ENCODE measurements at places on chromosomes 12 and 14.

GRCh38 chr12:24045816-24046257, 96.4 kb upstream of the SOX5 start:
- DNase-seq: no peak

GRCh38 chr14:61187196-61187905, 93.8 kb downstream of the TMEM30B start:
- no peak for DNase-seq

DNA sequence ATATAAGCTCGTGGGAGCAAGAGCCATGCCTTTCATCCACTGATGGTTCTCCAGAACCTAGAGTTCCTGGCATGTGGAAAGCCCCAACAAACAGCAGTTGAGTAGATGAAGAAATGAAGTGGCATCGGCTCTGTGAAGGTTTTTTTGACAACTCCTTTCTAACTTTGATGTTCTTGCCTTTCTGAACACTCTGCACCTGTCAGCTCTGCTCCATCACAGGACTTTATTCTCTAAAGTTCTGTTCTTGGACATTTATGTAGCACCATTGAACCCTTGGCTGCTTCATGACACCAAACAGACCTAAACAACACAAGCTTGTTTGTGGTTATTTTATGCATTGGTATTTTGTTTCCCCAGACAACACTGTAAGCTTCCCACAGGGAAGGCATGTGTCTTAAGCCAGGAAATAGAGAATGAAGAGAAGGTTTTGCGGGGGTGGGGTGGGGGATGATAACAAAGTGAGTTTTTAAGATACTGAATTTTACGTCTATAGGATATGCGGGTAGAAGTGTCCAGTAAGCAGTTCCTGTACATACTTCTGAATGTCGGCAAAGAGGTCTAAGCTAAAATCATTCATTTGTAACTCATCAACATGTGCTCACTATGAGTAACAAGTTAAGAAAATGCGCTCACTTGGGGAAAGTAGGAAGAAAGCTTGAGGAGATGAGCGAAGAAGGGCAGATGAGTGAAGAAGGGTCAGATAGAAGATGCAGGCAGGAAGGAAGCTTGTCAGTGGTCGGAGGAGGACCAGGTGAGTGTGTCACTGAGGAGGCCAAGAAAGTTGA, 146.0 kb upstream of the PLEKHG7 start:
- no peak for DNase-seq

DNA sequence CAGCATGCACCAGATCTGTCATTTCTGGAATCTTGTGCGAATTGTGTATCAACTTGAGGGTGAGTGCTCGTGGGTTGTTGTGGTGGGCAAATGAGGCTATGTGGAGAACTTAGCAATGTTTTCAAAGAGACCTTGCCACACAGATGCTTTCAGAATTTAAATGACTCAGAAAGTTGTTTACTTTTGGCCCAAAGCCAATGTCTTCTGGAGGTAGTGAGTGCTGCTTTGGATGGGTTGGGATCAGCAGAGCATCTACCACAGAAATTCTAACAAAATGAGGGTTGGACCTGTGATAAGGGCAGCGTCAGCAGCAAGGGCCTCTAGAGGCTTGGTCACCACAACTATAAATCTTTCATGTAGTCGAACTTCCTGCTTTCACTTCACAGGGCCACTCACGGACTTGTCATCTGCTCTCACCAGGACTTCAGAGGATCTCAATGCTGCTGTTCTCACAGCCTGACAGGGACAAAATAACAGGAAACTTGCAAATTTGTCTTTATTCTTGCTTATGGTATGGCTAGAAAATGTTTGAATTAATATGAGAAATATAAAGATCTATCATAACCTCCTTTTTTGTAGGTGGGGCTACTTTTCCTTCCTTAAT, 111.4 kb downstream of the DACT1 start:
- no peak for DNase-seq

DNA sequence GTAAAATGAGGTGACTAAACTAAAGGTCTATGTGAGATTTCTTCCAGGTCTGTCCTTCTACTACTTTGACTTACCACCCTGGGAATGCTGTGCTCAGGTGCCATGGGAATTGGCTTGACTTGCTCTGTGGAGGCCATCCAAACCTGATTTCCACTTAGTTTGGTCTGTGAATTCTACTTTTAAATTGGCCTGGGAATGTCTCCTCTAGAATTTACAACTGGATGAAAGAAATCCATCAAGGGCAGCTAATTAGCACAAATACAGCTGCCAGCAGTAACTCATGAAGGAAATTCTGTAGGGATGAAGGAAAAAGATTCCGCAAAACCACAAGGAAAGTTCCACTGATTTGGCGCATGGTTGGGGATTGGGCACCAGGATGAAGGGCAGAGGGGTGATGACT, 31.7 kb upstream of the FRMD6 start:
- no peak for DNase-seq

GRCh38 chr14:68815298-68816182, 22.7 kb upstream of the ZFP36L1 start:
- DNase-seq: no peak

GRCh38 chr14:64856529-64857445, 22.9 kb downstream of the SPTB start:
- no peak for DNase-seq

DNA sequence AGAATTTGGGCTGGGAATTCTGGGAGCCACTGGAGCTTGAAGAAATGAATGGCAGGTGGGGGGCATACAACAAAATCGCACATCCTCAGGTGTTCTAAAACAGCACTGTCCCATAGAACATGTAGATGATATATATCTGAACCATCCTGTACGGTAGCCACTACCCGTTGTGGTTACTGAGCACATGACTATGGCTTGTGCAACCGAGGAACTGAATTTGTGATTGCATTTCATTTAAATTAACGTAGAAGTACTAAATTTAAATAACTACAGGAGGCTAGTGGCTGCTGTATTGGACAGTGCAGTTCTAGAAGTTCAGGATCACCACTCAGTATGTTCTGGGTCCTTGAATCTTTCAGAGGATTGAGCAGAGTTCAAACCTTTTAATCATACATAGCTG, 172.4 kb downstream of the PHETA1 start:
- no peak for DNase-seq

GRCh38 chr12:128959901-128960300, 106.6 kb downstream of the GLT1D1 start:
- DNase-seq: no peak

- DNase-seq: no peak
Observed at GRCh38 chr12:94707892-94708291, 57.5 kb upstream of the TMCC3 start.

DNA sequence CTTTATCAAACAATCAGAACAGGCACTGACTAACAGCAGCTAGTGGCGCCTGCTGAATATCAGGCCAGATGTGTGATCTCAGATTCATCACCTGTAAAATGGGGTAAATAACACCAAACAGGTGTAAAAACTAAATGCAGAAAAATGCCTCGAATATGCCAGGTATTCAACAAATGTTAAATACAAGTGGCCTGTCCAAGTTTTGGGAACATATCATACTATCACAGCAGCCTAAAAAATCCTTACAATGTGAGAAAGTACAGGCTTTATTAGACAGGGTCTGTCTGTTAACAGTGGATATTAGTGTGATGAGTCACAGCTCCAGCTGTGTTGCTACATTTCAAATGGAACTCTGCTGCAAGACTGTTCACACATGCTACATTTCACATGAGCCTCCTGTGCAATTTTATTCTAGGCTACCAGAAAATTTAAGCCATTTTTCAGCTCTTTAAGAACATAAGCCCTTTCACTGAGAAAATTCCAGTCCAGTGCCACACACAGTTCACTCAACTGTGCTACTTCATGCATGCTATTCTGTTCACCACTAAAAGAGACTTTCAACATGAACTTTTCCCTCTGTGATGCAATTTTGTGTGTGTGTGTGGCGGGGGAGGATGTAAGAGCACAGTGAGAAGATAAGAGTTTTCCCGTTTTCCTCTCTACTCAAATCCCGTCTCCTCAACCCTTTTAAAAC, 56.7 kb downstream of the MSRB3 start:
- DNase-seq: no peak

GRCh38 chr12:130204541-130204953, 42.3 kb downstream of the FZD10 start:
- DNase-seq: no peak

DNA sequence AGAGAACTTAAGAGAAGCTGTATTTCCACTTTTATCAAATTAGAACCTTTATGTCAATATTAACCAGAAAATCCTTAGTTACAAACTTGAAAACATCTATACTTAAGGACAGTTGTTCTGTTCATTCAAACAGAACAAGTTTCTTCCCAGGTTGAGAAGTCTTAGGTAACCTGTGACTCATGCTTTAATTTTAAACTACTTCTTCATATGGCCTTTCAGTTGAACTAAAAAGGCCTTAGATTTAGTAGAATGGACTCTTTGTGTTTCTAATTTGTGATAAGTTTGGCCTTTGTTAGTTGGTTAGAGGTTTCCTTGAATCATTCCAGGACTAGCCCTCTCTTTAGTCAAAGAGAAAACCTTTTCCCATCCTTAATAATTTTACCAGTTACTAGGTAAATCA, 274.2 kb downstream of the FUT8 start:
- DNase-seq: no peak
